CD4-positive, alpha-beta T cell treated with Interferon gamma for 1 hour (primary cell): ENCODE measurements at places on chromosomes 6 and 20.

GRCh38 chr20:45329497-45330319 is 18.5 kb downstream of the SDC4 start:
- no peak for DNase-seq

- DNase-seq = no peak
Observed at GRCh38 chr6:14622909-14623505, 505.4 kb downstream of the CD83 start.

DNA sequence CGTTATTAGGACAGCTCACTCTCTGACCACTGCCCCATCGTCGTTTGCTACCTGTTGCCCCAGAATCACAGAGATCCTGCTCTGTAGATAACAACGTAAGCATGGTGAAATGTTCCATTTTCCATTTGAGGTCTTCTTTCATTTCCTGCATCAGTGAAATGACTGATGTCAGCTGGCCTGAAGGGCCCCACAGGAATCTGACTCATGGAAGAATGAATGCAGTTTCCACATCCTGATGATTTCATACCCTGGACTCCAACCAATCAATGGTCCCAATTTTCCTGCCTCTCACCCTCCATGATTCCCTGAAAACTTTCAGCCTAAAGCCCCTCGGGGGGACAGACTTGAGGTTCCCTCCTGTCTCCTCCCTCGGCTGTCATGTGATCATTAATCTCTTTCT is 394.4 kb upstream of the CDH4 start:
- DNase-seq = no peak

DNA sequence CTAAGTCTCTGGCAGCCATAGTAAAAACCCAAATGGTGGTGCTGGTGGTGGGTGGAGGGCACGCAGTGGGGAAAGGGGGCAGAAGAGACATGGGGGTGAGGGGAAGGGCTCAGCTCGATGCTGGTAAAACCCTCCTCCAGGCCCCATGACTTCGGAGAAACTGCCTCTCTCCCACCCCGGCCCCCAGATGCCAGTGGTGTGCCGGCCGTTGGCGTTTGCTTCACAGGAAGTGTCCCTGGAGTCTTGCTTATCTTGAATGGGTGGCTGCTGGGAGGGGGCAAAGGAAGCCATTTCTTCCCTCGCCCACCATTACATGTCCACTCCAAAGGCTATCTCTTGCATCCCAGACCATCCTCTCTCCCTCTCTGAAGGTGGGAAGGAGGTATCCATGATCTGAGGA is 25.4 kb downstream of the VEGFA start:
- no peak for DNase-seq

GRCh38 chr20:34709831-34710567 is 5.9 kb downstream of the TP53INP2 start:
- DNase-seq = no peak

GRCh38 chr6:80095600-80095999 is 10.9 kb upstream of the BCKDHB start:
- DNase-seq = no peak

DNA sequence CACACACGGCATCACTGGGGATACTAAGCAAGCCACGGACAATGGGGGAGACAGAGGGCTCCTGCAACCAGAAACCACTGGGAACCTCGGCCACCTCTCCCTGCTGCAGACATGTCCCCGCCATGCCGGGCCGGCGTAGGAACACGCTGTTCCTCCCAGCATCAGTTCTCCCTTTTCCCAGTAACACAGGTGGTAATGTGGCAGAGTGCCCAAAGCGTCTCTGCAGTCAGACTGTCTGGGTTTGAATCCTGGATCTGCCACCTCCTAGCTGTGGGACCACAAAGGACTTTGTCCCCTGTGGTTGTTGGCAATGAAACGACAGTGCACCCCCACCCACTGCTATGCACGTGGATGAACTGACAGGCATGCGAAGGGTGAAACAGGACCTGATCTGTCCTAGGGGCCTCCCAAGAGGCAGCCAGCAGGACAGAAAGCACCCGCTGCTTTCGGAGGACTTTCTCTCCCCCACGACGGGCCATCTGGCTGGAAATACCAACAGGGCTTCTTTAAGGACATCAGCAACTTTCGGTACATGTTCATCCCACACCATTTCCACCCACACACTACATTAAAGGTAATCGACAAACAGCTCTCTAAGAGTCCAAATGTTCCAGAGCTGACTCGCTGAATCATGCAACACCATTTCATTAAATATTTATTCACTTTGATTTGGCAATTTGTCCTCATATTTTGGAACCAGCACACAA is 74.1 kb downstream of the SULF2 start:
- no peak for DNase-seq

DNA sequence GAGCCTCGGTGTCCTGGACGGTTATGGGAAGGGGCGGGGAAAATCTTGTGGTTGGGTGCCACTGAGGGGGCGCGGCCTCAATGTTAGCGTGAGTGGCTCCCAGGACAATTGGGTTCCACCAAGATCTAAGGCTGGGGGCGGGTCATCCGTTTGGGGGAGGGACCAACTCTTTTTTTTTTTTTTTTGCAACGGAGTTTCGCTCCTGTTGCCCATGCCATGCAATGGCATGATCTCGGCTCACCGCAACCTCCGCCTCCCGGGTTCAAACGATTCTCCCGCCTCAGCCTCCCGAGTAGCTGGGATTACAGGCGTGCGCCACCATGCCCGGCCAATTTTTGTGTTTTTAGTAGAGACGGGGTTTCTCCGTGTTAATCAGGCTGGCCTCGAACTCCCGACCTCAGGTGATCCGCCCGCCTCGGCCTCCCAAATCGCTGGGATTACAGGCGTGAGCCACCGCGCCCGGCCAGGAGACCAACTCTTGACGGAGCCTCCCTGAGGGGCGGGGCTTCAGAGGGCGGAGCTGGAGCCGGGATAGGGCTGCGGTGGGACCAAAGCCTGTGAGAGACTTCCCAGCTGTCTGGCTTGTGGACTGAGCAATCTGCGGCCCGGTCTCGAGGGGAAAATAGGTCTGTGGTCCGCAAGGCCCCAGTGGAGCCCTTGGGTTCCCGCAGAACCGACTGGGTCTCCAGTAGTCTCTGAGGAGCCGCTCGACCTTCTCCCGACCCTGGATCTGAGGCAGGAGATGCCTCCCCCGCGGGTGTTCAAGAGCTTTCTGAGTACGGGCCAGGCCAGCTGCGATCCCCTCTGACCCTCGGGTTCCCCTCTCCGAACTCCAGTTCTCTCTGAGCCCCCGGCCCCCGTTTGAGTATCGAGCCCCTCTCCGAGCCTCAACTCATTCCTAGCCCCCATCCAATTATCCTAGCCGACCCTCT is 1.1 kb downstream of the SPAG4 start:
- DNase-seq = peak; percentile 58

DNA sequence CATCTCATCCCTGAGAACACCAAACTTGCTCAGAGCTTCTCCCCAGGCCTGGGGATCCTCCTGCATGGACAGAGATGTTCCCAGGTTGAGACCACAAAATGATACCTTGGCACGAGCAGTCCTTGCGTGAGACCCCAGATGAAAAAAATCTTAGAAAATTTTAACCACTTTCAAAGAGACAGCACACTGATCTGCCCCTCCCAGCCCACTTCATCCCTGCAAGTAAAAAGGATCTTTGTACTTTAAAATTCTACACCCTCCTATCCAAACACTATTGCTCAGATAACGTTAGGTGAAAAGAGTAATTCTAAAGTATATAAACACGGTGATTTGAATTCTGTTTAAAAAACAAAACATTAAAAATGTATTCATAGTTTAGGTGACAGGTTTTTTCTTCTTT is 98.5 kb downstream of the SLC23A2 start:
- DNase-seq = no peak

- no peak for DNase-seq
Observed at GRCh38 chr6:110809792-110810191, 5.5 kb downstream of the CDK19 start.

DNA sequence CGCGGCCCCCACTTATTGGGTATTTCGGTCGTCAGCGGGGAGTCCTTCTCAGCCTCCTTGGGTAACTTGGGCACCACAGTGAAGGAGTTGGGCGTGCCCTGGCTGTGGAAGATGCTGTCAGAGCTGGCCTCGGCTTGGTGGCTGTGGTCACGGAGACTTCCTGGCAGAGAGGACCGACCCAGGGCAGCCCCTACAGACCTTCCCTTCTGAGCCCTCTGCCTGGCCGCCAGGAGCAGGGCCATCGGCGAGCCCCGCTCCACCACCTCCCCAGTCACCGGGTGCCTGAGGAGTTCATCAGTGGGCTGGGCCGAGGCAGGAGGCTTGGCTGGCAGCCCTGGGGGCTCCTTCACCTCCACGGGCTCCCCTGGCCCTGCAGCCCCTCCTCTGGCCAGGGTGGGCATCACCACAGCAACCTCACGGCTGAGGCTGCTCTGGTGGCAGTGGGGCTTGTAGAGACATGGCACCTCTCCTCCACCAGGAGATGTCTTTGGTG is 37.2 kb downstream of the C6orf132 start:
- DNase-seq = no peak

DNA sequence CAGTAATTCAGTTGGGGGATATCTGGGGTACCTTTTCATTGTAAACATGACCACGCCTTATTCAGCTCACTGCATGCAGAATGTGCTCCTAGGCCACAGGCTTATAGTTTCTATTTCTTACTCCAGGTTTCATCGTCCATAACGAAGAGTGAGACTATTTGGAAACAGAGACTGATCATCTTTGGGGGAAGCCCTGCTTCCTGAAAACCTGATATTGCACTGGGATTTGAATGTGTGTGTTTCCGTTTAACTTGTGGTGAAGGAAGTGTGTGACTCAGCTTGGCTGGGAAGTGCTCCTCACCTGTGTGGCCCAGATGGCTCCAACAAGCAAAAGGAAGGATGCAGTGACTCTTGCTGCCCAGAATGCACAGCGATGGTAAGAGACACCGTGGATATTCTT is 19.6 kb upstream of the LTV1 start:
- no peak for DNase-seq

GRCh38 chr20:18685406-18685805 is 97.6 kb downstream of the DTD1 start:
- no peak for DNase-seq

GRCh38 chr6:21537637-21538036 is 55.9 kb upstream of the SOX4 start:
- DNase-seq = no peak

GRCh38 chr6:79750806-79751205 is 119.7 kb downstream of the SH3BGRL2 start:
- DNase-seq = no peak

GRCh38 chr6:18317850-18318249 is 53.5 kb upstream of the DEK start:
- no peak for DNase-seq

GRCh38 chr6:38802497-38802896 is 87.4 kb downstream of the DNAH8 start:
- no peak for DNase-seq

GRCh38 chr20:15555913-15556312 is 1017.3 kb downstream of the KIF16B start:
- no peak for DNase-seq

GRCh38 chr6:74431873-74432580 is 736.0 kb downstream of the CD109 start:
- DNase-seq = no peak

GRCh38 chr6:53827531-53827930 is 32.7 kb downstream of the LRRC1 start:
- no peak for DNase-seq

DNA sequence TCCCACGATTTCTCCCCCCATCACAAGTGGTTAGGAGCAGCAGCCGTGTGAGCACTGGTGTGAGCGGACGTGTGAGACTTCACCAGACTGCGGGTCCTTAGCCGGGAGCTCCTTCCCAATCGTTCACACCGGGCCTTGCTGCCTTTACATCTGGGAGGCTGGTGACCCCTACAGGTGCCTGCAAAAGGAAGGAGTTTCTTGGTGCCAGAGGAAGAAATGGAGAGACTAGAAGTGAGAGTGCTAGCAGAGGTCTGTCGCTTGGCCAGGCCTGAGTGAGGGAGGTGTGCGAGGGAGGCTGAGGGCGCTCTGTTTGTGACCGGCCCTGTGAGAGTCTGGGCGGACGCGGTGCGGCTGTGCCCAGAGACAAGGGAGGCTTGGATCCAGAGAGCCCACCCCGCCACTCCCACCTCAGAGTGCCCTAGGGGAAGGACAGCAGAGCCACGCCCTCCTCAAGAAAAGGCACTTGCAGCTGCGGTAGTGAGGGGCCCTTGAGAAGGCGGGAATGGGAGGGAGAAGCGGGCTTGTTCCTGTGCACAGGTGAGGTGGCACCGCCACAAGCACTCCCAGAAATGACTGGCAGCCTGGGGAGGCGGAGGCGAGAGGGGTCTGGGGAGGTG is 10.0 kb upstream of the ARMC2 start:
- DNase-seq = no peak

GRCh38 chr6:140036196-140036595 is 661.7 kb upstream of the CITED2 start:
- no peak for DNase-seq

DNA sequence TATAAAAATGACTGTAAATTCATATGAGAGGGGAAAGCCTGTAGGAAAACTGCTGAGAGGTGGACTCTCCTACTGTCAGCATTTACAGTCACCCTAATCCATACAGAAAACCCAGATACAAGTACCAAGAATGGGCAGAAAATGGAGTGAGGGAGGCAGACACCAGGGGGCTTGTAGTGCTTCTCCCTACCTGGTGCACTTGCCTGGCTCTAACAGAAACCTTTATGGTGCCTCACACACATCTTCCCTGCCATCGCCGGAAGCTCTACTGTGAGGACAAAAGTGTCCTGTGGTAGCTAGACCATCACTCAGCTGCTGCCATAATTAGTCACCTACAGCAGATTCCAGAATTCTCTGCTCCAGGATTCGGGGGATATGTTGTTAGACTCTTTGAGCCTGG is 441.3 kb downstream of the TFAP2B start:
- DNase-seq = no peak

GRCh38 chr20:46203510-46203837 is 85.4 kb downstream of the CD40 start:
- DNase-seq = no peak

GRCh38 chr6:111952274-111952673 is 79.0 kb upstream of the FYN start:
- no peak for DNase-seq

DNA sequence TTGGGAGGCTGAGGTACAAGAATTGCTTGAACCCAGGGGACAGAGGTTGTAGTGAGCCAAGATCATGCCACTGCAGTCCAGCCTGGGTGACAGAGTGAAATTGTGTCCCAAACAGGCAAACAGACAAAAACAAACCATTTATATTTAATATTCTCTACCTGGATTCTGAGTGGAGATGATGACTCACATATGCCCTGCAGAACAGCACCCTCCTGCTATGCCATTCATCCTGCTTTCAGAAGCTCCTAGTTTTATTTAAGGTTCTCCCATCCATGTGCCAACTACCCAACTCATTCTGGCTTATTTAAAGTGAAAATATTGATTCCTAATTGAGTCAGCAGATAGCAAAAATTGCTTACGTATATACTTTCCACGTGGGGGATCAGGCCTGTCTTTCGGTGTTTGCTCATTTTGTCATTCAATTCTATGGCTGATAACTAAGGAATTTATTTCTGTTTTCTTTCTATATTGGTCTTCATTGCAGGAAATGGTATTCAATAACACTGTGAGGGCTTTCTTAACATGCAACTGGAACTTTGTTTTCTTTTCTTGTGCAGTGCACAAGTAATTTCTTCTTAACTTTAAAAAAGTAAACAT is 459.1 kb upstream of the JAG1 start:
- no peak for DNase-seq

GRCh38 chr20:24359321-24360027 is 110.0 kb upstream of the SYNDIG1 start:
- DNase-seq = no peak

- DNase-seq = no peak
Observed at GRCh38 chr6:9977411-9977810, 437.5 kb downstream of the TFAP2A start.
